Neuronal stem cell (in vitro differentiated cells): ENCODE measurements at places on chromosomes 1 and 21.

DNA sequence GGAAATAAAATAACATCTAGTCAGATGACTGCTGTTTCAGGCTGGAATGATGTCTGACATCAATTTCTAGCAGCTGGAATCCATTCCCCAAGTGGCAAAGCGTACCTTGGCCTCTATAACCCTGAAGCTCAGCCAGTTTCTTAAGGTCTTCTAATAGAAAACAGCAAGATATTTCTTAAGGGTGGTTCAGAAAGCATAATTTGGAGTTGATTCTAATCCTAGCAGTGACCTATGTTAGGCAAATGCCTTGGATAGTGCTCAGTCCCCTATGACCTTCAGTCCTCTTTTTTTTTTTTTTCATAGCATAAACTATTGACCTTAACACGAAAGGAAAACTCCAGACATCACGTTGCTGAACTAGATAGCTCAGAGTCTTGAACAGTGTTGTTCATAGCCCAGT, 56.5 kb downstream of the LAMC2 start:
- no peak for DNase-seq

- DNase-seq: no peak
Observed at GRCh38 chr1:207935166-207935583, 24.2 kb upstream of the CD34 start.

- DNase-seq: no peak
Observed at GRCh38 chr1:8395433-8395866, 77.5 kb downstream of the SLC45A1 start.

DNA sequence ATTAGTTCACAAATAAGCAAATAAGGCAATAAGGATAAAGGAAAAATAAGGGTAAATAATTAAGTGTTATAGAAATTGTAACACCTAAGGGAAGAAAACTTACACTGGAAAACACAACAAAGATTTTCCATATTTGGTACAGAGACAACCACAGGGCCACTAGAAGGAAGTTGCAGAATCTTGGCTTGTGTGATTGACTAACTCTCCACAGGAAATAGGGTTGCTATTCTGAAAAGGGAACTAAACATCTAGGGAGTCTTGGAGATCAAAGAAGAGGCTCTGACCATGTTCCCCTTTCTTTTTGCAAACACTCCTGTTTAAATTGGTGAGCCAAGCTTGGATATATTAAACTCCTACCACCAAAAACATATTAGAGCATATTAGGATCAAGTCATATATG, 59.1 kb downstream of the APCS start:
- no peak for DNase-seq

DNA sequence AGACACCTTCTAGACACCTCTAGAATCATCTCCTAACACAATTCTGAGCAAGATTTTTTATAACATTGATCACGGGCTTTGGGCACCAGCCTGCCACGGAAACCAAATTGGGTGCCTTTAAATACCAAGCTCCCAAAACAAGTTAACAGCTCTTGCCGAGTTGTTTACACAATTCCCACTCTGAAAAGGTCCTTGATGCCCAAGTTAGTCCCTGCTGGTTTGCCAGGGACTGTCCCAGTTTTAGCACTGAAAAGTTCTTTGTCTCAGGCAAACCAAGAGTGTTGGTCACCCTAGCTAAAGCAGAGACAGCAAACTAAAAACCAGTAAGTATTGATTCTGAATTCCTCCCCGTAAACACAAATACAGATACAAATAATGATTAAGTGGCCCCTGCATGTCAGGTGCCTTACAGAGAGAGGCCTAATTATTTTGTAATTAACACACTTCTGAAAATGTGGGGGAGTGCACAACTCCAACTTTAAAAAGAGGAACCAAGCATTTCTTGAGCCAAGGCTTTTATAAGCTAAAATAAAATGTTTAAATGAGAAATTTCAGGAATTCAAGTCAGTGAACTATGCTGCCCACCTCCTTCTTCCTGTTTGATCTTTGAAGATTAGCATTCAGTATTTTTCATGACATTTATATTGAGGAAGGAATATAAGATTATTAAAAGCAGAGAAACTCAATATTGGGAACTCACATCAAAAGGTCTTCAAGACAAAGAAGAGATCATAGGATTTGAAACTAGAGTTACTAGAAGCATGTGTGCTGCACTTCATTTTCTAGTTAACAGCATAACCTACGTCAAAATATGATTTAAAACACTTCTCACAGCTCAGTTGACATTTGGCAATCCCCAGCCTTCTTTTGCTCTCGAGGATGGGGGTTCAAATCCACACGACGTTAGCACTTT, 9.0 kb upstream of the UBE2U start:
- no peak for DNase-seq
